ENCODE measurements at places on chromosomes 2 and 18.

DNA sequence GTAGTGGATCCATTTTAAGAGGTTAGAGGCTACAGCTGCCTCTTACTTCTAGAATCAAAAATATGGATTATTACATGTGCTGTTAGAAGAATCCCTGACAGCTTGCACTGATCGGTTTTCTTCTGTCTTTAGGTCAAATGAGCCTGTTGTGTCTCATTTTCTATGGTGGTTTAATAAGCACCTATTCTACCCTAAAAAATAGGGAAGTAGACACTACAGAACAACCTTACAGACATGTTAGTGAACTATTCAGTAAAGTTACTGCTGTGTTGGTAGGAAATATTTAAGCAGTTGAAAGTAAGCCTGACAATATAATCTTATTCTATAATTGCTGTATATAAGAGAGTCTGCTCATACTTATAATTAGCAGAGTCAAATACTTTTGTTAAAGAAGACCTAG is 168.5 kb upstream of the NOSTRIN start:
- no peak for DNase-seq

DNA sequence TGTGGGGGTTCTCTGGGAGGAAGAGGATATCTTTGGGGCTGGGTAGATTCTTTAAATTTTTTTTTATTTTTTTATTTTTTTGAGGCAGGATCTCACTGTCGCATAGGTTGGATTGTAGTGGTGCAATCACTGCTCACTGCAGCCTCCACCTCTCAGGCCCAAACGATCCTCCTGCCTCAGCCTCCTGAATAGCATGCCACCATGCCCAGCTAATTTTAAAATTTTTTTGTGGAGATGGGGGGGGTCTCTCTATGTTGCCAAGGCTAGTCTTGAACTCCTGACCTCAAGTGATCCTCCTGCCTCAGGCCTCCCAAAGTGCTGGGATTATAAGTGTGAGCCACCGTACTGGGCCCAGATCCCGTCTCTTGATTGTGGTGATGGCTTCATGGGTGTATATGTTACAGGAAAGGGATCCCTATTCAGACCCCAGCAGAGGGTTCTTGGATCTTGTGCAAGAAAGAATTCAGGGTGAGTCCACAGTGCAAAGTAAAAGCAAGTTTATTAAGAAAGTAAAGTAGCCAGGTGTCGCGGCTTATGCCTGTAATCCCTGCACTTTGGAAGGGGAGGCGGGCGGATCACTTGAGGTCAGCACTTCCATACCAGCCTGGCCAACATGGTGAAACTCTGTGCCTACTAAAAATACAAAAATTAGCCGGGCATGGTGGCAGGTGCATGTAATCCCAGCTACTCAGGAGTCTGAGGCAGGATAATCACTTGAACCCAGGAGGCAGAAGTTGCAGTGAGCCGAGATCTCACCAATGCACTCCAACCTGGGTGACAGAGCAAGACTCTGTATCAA is 2.0 kb upstream of the C2orf68 start:
- no peak for DNase-seq

DNA sequence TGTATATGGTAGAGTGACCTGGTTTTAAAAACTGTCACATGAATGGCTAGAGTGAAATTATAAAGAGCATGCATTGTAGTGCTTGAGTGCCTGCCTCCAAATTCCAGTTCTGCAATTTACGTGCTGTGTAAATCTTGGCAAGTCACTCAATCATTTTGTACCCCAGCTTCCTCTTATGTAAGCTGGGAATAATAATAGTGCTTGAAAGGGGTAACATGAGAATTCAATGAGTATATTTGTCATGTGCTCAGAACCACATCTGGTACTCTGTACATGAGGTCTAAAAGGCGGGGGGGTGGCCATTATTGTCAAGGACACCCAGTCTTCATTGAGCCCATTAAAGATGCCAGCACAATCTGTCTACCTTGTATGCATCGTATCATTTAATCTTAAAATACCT is 214.8 kb downstream of the MC4R start:
- no peak for DNase-seq

GRCh38 chr2:66058675-66059074 is 376.2 kb upstream of the MEIS1 start:
- DNase-seq = no peak
